ENCODE measurements at places on chromosomes 4 and X. TPM values are rescaled to one million over a fixed set of nuclear protein-coding genes. Genes with fewer than 3 reads are reported as not detected.

The TCEAL5 gene
- not detected for total RNA-seq

The PRDM8 gene
- 1.2 TPM for total RNA-seq

The SERPINA7 gene
- not detected for total RNA-seq

The JADE3 gene
- 9.0 TPM for total RNA-seq

The DNASE1L1 gene
- total RNA-seq: 52.3 TPM

The SHISA3 gene
- total RNA-seq: 5.5 TPM

The PRDM5 gene
- total RNA-seq: 7.4 TPM

The TMEM35A gene
- total RNA-seq: 0.16 TPM

The WDFY3 gene
- total RNA-seq: 41.0 TPM

The DCK gene
- total RNA-seq: 7.2 TPM

The GRK4 gene
- total RNA-seq: 7.7 TPM

The PAGE1 gene
- not detected for total RNA-seq

Data from Right ventricle myocardium inferior (tissue), 1 donor.